ENCODE measurements at places on chromosomes 11 and 22.

DNA sequence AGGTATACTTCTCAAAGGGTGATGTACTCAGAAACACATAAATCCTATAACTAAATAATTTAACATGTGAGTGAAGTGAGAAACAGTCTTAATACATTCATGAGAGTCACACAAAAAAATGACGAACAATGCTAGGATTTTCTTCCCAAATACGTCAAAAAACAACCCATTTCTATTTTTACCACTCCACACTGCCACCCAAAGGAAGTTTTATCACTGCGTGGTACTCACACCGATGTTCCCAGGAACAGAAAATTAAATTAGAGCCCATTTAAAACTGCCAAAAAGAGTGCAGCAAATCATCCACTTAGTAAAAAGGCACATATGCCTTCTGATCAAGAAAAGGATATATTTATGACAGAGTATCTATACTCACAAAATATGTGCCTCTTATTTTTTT lies 710.9 kb upstream of the FAT3 start:
- no peak for DNase-seq

DNA sequence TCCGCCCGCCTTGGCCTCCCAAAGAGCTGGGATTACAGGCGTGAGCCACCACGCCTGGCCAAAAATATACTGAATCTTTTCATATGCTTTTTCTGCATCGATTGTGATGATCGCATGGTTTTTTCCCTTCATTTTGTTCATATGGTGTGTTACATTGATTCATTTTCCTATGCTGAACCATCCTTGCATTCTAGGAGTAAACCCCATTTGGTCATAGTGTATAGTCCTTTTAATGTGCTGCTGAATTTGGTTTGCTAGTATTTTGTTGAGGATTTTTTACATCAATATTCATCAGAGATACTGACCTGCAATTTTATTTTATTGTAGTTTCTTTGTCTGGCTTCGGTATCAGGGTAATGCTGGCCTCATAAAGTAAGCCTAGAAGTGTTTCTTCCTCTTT lies 12.2 kb downstream of the WBP2NL start:
- no peak for DNase-seq

GRCh38 chr11:63764340-63764678 lies 4.3 kb downstream of the ZFTA start:
- no peak for DNase-seq

DNA sequence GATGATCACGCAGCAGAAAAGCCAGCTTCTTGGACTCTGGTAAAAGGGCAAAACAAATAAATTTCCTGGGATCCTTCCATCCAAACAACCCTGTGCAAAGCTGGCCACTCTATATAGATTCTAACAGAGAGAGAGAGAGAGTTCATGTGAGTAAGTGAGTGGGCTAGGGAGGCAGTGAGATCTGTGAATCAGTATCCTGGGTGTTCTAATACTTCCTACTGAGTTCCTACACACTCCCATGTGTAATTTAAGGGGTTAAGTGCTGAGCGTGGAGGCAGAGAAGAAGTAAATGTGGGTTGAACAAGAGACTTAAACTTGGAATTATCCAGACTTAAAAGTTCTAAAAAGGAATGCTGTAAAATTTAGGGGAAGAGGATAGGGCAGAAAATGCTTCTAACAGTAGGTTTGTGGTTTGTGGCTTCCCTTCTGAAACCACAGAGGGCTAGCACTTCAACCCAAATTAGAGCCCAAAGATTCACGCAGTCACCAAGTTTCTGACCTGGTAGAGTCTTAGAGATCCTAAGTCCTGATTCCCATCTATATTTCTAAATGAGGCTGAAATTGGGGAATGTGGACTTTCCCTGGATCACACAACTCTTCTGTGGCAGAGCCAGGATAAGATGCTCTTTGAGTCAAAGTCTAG lies 413.9 kb downstream of the TENM4 start:
- DNase-seq: no peak

DNA sequence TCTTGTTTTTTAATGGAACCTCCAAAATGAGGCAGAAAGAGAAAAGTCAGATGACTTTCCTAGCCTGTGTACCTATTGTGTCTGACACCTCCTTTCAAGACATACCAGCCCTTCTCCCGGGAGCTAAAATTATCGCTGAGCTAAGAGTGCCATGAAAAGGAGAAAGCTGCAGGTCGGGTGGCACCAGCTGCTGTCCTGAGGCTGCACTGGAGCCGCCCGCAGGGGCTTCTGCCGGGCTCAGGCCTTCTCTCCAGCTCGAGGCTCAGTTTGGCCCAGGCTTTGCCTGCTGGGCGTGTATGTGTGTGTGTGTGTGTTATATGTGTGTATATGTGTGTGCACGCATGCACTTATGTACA lies 27.7 kb upstream of the RAB1B start:
- DNase-seq: no peak

GRCh38 chr11:130720232-130721022 lies 195.9 kb downstream of the SNX19 start:
- no peak for DNase-seq

All from activated naive CD4-positive, alpha-beta T cell treated with anti-CD3 and anti-CD28 coated beads, Interleukin-2, amount 50 U/mL, for 16 hours (primary cell).